ENCODE measurements at places on chromosomes 4 and X.

- peak; percentile 3 for DNase-seq
Measured at GRCh38 chrX:139766545-139766983, 58.6 kb upstream of the MCF2 start.

GRCh38 chrX:98795636-98796035, 1614.4 kb downstream of the PCDH19 start:
- DNase-seq: no peak

- no peak for DNase-seq
Measured at GRCh38 chr4:14792702-14793227, 209.5 kb upstream of the CPEB2 start.

GRCh38 chr4:8704632-8705031, 112.1 kb downstream of the CPZ start:
- DNase-seq: no peak

GRCh38 chrX:97026406-97026805, 142.7 kb downstream of the RPA4 start:
- DNase-seq: no peak

DNA sequence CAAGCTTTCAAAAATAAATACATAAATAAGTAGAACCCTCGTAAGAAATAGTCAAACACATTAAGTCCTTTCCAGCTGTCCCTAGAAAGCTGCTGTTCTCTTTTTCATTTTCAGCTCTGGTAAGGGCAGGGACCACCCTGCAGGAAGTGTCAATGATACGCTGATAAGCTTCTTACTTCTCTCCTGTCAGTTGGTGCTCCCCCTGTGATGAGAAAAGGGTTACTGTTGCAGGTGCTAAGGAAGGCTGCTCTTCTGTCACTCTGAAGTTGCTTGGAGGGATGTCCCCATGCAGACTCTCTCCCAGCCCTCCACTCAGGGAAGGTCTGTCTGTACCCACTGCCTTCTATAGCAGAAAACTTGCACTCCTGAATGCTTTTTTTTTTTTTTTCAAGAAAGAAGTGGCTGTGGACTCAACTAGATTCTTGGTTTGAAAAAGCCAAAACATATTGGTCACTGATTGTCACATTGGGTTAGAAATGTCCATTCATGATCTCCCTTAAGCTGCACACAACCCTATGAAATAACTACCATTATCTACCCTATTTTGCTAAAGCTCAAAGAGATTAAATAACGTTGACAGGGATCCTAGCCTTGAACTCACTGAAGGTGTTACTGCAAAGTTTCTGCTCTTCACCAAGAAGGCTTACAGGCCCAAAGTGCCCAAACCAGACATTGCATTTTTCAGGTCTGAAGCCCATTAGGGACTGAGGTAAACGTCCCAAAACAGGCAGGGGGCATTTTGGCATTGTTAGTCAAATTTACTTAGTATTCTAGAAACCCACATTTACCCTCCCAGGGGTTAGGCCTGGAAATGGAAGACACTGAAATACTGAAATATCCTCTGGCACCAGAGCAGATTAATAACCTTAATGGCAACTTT, 1.2 kb downstream of the CXCL3 start:
- DNase-seq: no peak

DNA sequence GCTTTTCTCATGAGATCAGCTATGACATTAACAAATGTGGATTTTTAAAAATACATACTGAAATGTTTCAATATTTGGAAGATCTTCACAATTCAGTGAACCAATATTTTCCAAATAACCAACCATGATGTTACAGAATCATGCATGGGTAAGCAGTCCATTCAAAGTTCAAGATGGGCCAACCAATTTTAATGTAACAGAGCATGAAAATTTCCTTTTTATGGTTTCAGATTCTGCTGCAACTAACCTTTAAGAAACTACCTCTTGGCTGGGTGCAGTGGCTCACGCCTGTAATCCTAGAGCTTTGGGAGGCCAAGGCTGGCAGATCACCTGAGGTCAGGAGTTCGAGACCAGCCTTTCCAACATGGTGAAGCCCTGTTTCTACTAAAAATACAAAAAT, 107.7 kb downstream of the RBM47 start:
- DNase-seq: no peak

DNA sequence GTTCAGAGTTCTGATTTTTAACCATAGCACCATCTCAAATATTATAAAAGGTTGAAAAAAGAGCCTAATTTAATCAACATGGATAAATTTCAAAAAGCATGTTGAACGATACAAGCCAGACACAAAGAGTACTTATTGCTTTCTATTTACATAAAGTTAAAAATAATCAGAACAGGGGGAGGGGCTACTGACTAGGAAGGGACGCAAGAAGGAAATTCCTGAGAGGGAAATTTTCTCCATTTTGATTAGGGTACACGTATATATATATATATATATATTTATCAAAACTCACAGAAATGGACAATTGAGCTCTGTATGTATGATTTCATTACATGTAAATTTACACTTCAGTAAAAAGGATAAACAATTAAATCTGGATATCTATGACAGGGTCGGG, 482 bp upstream of the MBTPS2 start:
- no peak for DNase-seq

DNA sequence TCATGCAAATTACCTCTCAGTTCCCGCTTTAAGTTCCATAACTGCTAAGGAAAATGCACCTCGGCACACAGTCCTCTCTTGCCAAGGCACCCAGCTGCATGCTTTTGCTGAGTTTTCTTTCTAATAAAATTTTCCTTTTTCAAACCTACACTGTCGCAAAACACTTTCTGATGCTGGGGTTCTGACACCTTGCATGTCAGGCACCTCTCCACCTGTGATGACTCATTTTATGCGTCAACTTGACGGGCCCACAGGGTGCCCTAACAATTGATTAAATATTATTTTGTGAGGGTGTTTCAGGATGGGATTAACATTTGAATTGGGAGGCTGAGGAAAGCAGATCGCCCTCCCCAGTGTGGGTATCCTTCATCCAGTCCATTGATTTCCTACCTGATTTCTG, 291.0 kb upstream of the STS start:
- DNase-seq: no peak

DNA sequence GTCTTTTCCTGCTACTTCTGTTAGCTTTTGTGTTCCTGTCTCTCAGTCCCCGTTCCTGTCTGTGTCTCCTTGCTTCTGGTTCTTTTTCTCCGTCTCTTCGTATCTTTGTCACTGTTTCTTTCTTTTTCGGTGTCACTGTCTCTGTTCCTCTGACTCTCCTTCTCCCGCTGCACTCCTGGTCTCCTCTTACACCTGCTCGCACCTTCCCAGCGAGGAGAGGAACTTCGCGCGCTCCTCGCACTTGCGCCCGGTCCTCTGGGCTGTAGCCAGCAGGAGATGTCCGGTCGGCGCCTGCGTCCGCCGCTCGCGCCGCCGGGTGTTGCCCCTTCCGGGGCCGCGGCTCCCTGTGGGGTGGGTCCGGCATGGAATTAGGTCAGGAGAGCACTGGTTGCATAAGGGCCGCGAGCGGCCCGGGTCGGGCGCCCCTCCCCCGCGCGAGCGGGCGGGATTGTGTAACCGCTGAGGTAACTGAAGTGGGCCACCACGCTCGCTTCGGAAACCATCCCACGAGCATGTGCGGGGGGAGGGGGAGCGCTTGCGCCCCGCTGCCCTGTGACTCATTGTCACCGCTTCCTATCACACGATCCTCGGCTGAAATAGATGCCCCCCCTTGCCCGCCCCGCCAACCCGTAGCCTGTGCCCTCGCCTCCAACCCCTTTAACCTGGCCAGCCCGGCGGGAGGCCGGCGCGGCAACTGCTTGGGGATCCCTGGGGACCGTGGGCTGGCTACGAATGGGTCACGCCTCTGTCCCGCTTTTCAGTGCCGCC, 1.6 kb downstream of the LONRF3 start:
- DNase-seq: peak; percentile 43

DNA sequence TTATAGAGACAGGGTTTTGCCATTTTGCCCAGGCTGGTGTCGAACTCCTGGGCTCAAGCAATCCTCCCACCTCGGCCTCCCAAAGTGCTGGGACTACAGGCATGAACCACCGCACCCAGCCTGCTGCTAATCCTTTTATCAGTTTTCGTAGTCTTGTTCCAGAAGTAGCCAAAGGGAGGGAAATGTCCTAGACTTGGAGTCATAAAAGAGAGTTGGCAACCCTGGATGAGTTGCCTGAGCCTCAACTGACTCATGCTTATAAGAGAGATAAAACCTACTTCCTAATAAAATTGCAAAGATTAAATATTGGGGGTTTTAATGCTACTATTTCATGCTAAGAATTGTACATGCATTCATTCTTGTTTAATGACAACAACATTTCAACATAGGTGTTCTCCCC, 44.3 kb downstream of the CD40LG start:
- no peak for DNase-seq

- DNase-seq: no peak
Measured at GRCh38 chrX:38282049-38282448, 45.3 kb downstream of the RPGR start.

- DNase-seq: no peak
Measured at GRCh38 chr4:3340038-3340699, 47.3 kb downstream of the RGS12 start.

DNA sequence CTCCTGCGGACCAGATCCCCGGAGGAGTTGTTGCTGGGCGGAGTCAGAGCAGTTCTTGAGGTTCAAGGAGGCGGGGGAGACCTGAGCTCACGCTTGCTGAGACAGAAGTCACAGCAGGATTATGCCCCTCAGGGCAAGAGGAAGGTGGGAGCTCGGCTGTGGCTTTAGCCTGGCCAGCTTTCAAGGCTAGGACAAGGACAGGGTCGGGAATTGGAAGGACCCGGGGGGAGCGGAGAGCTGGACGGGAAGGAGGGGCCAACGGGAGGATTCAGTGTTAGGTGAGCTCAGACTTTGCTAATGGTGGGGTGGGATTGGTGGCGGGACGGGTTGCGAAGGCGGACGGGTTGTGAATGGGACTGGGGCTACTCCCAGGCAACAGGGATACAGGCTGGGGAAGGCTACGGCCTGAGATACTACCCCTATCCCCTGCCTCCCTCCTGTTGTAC, at the start of gene RIBC1:
Gene RIBC1, plus strand, starts transcription at position 13 of the 446 bp plus-strand sequence. CDS start 3,404 bp downstream, outside the sequence.
- no peak for DNase-seq

- DNase-seq: no peak
Measured at GRCh38 chr4:18957716-18958115, 936.2 kb upstream of the LCORL start.

DNA sequence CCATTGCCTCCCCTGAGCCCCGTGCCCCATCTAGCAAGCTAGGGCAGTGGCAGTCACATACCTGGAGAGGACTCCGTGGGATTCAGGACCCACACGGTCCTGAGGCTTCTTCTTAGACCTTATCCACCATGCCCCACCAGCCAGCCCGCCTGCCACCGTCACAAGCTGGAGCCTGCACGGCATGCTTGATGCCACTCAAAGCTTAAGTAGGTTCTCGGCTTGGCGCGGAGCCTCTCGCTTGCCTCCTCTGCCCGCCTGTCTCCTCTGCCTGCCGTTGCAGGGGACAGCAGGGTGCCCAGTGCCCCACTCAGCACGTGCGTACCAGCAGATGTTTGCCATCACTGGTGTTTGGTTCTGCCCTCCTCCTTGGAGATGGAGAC, 14.1 kb downstream of the PSAPL1 start:
- no peak for DNase-seq

DNA sequence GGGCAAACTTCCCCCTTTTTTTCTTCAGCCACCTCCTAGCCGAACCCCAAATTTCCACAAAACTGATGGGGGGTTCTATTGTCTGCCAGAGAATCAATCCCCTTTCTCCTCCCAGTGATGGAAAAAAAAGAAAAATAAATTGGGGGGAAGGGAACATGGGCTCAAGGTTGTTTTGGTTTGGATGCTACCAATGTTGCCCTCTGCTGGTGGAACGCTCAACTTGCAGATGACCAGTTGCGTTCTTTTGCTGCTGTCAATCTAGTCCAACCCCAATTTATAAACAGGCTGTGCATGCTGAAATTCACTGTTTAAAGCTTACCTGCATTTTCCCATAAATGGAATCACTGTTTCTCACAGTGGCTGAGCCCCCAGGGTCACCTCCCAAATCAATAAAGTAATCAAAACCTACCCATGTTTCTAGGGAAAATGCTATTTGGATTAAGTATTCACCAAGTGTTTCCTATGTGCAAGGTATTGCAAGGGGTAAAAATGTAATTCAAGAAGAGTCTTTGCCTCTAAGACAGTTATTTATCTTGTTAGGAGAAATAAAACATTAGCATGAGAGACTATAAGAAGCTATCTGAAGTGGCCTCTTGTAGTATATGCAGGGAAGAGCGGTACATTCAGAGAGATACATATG, 116.7 kb upstream of the TMEM164 start:
- DNase-seq: peak; percentile 32

DNA sequence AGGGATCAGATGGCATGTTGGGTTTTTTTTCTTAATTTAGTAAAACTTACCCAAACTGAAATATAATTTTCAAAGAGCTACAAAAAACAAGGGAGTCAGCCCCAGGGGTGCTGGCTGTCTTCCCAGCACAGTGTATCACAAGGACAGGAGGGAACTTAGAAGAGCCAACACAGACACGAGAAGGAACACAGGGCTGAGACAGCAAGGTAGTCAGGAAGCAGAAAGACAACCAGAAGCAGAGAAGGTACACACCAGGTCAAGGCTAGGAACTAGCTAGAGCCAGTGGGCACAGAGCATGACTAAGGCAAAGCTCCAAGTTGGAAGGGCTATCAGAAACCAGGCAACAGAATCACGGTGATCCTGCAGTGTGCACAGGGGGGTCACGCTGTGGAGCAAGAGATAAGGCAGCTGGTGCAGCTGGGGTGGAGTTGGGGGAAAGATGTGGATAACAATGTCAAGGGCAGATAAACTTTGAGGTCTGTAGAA, 168.7 kb downstream of the NR3C2 start:
- DNase-seq: no peak

DNA sequence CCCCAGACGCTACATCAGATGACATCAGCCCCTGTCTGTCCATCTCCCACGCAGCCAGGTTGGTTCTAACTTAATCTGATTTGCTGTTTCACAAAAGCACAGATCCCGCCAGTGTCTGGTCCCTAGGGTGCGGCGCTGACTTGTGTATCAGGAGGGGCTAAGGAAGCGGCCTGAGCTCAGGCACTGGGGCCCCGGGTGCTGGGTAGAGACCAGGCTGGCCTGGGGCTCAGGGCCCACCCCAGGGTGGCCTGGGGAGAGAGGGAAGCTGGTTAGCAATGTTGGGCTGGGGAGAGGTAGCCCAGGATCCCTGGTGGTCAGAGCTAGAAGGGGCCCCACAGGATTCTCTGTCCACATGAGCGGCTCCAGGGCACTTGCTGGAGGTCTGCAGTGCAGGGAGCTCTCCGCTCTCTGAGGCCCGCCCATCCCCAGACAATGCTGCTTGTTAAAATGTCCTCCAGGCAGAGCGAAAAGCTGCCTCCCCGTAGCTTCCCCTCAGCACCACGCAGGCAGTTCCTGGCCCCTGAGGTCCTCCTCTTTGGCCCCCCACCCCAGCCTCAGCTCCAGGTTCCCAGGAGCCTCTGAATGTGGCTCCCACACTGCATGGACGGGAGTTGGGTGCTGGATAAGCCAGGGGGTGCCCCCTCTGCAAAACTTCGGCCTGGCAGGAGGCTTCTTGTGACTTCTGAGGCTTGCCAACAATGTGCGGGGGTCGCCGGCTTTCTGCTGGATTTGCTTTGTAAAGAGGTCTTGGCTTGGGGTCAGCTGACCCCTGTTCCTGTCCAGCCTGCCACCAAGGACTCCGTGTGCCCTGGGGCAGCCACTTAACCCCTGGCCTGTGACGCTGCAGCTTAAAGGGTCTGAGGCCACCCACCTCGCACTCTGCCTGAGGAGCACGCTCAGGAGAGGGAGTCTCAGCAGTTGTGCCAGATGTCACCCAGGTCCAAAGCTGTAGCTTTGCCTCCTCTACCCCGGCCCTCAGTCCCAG, 112.9 kb downstream of the CPZ start:
- no peak for DNase-seq

- DNase-seq: no peak
Measured at GRCh38 chr4:20086799-20087521, 164.7 kb upstream of the SLIT2 start.
